Activated B cell treated with CpG ODN at 0.5 μM for 24 hours (primary cell): ENCODE measurements at places on chromosomes 3 and 15. TPM values are rescaled to one million over a fixed set of nuclear protein-coding genes. Genes with fewer than 3 reads are reported as not detected.
A peak's percentile ranks its signal among the peaks of the same experiment; 100 is the strongest.

Gene WDR93
- 0.10 and 0.16 TPM in 2 replicates for total RNA-seq

DNA sequence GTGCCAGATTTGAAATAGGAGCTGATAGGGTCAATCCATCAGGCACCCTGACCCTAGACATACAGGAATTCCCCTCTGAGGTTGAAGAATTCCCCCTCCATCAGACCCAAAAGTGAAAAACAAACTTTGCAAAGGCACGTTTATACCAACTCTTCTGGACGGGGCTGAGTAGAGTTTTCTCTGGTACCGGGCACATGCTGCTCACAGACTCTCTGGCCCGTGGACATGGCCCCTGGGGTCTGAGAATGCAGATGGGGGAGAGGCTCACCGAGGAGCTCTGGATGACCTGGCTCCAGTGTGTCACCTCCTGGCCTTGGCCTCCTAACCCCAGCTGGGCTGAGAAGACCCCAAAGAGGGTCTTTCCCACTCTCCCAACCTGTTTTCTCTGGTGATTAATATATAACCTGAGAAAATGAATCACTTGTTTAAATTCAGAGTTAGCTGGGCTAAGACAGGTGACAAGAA is 11.2 kb upstream of the LIPC start:
- no peak for DNase-seq

DNA sequence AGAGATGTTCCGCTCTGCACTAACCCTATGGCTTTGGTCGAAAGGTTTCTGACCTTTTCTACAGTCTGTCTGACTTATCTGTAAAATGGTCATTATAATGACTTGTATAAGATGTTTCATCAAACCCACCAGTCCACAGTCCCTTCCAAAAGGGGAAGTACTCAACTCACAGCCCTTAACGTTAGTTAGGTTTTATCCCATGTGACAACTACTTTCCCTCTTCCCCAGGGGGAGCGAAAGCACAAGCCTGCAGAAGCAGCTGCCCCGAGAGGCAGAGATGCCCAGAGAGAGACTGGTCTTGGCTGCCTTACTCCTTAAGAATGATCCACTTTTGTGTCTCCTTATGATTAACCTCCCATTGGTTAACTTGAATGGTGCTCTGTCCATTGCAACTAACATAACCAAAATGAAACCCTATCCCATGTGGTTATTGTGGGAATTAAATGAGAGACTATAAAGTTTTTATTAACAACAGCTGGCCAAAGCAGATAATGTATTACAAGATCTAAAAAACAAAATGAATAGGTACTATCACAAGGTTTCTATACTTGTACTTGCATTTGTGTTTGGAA is 6.4 kb downstream of the ASTE1 start:
- DNase-seq = no peak

DNA sequence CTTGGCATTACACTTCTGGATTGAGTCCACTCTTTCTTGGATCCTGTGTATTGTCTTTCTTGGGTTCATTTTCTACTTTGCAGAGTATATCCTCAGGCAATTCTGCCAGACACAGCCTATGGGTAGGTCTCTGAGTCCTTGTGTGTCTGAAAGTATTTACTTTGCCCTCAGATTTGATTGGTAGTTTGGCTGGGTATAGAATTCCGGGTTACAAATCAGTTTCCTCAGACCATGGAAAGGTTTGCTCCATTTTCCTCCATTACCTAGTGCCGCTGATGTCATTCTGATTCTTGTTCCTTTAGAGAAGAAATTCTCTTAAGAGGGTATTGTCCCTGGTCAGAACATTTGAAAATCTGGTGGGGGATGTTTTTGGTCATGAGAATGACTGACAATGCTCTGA is 133.2 kb downstream of the NUP210 start:
- DNase-seq = no peak

GRCh38 chr3:46946856-46947545 is 29.5 kb downstream of the CCDC12 start:
- no peak for DNase-seq

GRCh38 chr3:124927574-124928045 is 6.9 kb downstream of the MUC13 start:
- no peak for DNase-seq

DNA sequence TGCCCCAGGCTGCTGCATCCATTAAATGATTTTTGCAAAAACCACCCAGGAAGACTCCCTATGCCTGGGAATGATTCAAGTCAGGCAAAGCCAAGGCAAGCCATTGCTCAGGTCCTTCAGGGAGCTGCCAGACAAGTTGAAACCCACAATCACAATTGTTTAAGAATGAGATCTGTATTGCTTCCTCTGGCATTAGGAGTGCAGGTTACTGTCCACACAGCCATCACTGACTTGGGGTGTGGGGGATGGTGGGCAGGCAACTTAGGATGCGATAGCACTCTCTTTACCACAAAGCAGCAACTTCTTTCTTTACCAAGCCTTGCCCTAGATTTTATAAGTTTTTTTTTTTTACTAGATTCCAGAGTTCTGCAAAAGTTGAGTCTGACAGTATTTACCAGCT is 15.0 kb upstream of the IL20RB start:
- DNase-seq = no peak

Gene SLC12A1
- not detected in 2 replicates for total RNA-seq

DNA sequence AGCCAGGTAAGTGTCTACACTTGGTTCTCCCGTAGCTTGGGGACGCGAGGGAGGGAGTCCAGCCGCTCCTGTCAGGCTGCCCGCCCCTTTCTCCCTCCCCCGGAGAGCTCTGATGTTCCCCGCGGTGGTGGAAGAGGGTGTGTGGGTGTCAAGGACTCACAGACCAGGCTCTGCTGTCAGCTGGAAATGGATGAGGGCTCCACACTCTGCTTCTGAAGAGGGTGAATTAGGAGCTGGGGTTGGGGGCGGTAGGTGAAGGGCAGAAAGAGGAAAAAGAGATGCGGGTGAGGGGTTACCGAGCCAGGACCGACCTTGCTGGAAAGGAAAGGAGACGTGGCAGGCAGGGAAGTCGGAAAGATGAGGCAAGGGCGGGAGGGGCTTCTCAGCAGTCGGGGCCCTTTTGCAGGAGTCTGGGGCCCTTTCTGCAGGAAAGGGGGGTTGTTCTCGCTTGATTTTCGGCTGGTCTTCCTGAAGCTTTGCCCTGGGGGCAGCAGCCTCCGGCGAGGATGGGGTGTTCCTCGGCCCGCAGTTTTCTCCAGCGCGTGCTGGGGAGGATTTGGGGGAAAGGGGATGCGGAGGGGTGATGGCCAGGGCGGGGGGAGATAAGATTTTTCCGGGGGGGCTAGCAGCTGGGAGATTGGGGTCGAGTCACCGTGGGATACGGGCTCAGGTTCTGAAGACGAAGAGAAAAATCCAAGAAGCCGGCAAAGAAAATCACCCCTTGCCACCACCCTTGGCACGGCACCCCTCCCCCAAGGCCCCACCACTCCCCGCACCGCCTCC is 602 bp upstream of the BAHD1 start:
- peak; percentile 39 for DNase-seq

- DNase-seq = no peak
Observed at GRCh38 chr3:77786216-77786615, 746.3 kb downstream of the ROBO2 start.

DNA sequence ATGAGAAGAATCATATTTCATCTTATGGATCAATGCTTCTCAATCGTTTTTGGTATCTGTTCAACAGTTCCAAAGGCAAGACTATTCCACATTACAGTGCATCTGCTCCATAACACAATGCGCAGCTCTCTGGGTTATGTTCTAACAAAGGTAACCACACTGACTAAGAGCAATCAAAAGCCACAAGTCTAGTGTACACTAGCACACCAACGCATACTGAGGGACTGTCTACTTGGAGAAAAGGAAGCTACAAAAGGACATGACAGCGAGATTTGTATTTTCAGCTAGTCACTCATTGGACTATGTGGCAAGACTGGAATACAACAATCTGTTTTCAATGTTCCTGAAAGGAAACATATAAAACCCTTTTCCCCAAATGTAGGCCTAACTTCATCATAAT is 35.8 kb downstream of the SETD2 start:
- DNase-seq = no peak

Gene ATP10A
- total RNA-seq = not detected in 2 replicates

Gene TMEM40
- total RNA-seq = not detected in 2 replicates

- DNase-seq = no peak
Observed at GRCh38 chr3:94927175-94927574, 864.3 kb downstream of the NSUN3 start.

- no peak for DNase-seq
Observed at GRCh38 chr3:71022551-71023335, 560.8 kb downstream of the FOXP1 start.

DNA sequence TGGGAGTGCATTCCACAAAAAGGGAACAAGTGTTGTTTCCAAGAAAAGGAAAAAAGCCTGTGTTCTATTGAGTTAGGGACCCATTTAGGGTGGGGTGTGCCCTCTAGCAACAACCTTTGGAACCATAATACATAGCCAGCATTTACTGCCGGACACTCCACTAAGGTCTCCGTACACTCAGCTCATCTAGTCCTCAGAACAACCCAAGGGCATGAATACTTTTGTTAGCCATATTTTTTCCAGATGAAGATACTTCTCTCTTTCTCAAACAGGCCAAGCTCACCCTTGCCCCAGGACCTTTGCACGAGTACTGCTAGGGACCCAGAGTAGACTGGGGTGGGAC is 46.2 kb downstream of the GLDN start:
- DNase-seq = no peak

Gene PTH1R
- not detected in 2 replicates for total RNA-seq

Gene ZBED2
- 4.6 and 5.3 TPM in 2 replicates for total RNA-seq

- no peak for DNase-seq
Observed at GRCh38 chr3:119973018-119973646, 121.1 kb downstream of the GSK3B start.

- DNase-seq = no peak
Observed at GRCh38 chr3:14248849-14249523, 70.4 kb downstream of the LSM3 start.

DNA sequence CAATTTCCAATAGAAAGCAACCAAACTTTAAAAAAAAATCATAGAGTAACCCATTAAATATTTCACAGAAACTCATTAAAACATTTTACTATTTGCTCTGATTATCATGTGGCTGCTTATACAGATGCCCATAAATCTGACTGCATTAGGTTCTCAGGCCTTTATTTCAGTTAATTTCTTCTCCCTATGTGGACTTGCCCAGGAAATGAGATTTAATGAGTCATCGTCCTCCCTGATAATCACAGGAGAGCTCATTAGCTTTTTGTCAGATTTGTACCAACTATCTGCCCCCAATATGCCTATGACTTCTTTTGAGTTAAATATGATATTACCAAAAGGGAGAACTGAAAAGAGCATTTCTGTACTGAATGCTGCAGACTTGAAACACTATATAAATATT is 168.0 kb downstream of the FOXB1 start:
- DNase-seq = no peak

- DNase-seq = no peak
Observed at GRCh38 chr3:138172625-138173024, 2.1 kb downstream of the DBR1 start.

GRCh38 chr15:69305204-69305931 is 6.7 kb downstream of the PAQR5 start:
- DNase-seq = no peak

- no peak for DNase-seq
Observed at GRCh38 chr3:66095295-66096001, 56.7 kb upstream of the MAGI1 start.

Gene CEMIP
- 0.51 TPM in 1 of 2 replicates, not detected in the other for total RNA-seq

Gene STRIT1
- not detected in 2 replicates for total RNA-seq

Gene SPTBN5
- total RNA-seq = 0.78 and 1.1 TPM in 2 replicates

Gene PLCB2
- 109 and 126 TPM in 2 replicates for total RNA-seq

DNA sequence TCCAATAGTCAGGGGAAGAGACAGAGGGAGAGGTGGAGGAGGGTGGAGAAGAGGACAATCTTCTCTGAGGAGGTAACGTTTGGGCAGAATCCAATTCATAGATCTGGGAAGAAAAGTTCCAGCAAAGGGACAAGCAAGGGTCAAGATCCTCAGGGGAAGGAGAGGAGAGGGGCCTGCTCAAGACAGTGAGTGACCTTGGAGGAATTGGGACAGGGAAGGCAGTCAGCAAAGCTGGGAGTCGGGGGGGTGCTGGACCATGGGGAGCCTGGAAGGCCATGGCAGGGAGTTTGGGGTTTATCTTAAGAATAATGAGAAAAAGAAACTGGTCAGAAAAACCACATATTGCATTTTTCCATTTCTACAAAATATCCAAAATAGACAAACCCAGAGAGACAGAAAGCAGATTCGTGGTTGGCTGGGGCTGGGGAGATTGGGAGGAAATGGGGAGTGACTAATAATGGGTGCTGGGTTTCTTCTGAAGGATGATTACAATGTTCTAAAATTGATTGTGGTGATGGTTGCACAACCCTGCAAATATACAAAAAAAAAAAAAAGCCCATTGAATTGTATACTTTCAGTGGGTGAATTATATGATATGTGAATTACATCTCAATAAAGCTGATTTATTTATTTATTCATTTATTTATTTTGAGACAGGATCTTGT is 19.6 kb upstream of the SRP14 start:
- no peak for DNase-seq

Gene PAK2
- 73.7 and 87.1 TPM in 2 replicates for total RNA-seq

DNA sequence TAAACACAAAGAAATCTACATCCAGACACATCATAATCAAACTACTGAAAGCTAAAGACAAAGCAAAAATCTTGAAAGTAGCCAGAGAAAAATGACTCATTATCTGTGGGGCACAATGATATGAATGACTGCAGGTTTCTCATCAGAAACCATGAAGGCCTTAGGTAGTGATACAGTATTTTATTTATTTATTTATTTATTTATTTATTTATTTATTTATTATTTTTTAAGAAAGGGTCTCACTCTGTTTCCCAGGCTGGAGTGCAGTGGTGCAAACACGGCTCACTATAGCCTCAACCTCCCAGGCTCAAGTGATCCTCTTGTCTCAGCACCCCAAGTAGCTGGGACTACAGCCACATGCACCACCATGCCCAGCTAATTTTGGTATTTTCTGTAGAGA is 15.2 kb downstream of the CCK start:
- no peak for DNase-seq

DNA sequence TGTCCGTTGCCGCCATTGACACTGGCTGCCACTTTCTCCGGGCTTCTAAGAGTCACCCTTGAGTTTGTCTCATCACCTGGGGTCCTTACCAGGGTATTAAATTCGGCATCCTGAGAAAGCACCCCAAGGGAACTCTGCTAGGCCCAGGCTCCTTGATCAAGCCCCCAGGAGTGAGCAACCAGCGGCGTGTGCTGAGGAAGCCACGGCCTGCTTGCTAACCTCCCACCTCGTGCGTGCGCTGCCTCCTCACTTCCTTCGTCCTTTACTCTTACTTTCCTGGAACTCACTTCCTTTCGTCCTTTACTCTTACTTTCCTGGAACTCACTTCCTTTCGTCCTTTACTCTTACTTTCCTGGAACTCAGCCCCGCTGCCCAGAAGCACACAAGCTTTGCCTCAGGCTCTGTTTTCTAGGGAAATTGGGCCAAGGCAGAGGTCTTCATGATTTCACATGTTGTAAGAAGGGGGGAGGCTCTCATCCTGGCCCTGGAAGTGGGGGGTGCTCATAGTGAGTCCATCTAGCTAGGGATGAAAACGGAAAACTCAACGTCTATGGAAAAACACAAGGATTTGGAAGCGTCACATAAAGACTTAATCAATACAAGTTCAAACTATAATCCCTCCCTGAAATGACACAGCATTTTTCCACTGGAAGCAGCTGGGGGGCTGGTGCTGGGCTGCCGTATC is 36.7 kb upstream of the BDH1 start:
- no peak for DNase-seq

- DNase-seq = no peak
Observed at GRCh38 chr15:59521443-59521842, 83.5 kb downstream of the FAM81A start.

GRCh38 chr15:98315971-98316370 is 332.4 kb upstream of the IGF1R start:
- no peak for DNase-seq
